ENCODE measurements at places on chromosomes 4 and X.

DNA sequence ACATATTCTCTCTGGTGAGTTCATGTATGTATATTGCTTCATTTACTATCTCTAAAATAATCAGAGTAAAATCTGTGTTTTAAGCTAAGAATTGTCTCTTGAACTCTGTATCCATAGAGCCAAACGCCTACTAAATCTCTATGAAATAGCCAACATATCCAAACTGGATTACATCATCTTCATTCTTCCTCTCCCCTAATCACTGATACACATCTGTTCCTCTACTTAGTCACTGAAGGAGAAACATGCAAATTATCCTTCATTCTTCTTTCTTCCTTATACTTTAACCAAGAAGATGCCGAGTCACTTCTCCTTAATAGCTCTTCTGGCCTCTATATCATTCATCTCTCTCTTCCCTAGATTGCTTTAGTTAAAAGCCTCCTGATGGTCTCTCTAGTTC, 630.4 kb upstream of the FTHL17 start:
- DNase-seq, result no peak

DNA sequence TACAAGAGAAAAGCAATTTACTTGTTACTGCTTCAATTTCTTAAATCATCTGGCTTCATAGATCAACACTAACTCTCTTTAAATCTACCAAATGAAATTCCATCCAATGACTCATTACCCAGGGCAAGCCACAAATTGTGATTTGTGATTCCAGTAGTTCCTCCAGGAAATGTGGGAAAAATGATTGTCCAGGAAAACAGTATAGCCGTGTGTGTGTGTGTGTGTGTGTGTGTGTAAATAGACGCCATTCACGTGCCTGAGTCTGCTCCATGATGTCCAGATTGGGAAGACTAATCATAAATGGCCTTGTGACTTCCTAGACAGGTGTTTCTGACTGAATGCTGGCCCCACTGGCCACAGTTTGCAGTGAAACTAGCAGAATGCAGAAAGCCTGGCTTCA, 121.3 kb downstream of the HS6ST2 start:
- DNase-seq, result peak; percentile 45

DNA sequence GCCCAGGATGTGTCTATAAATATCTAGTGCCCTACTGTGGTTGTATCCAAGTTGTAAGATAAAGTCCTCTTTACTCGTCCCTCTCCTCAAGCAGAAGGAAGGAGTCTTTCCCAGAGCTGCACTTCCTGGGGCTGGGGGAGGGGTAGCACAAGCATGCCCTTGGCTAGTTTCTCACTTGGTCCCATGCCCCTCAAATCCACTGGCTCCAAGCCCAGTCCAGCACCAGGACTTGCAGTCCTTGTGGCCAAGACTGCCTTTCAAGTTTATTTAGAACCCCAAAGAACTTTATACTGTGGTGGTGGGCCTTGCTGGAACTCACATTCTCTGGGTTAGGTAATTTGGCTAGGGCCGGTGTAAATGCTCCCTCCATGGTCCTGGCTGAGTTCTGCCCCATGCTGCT, 43.2 kb upstream of the SLC10A4 start:
- DNase-seq, result peak; percentile 13

DNA sequence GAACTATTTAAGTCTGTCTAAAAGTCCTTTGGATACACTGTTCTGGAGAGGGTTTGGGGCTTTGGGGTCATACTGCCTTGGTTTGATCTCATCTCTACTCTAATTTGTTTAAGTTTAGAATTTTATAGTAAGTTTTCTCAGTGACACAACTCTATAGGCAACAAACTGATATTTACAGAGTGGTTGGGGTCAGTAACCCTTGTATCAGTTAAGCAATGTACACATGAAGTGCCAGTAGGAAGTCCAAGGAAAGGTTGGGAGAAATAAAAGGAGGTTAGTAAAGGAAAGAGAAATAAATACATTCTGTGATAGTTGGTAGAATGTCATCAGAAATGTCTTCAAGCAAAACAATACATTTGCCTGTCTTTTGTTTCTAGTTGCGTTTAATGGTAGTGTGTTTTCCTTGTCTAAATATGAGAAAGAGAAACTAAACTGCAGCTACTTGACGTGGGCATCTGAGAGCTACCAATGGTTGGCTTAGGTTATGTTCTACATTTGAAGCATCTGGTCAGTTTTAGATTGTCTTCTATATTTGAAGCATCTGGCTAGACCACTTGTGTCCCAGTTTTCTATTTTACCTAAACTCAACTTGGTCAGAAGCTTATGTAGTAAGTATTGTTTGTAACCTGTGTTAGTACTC, 6.9 kb downstream of the ATP7A start:
- no peak for DNase-seq

- peak; percentile 66 for DNase-seq
Measured at GRCh38 chr4:1644891-1645657, 39.0 kb downstream of the FAM53A start.

- no peak for DNase-seq
Measured at GRCh38 chrX:86078650-86079049, 31.3 kb upstream of the CHM start.

- DNase-seq, result no peak
Measured at GRCh38 chrX:21354725-21355124, 19.5 kb upstream of the CNKSR2 start.

DNA sequence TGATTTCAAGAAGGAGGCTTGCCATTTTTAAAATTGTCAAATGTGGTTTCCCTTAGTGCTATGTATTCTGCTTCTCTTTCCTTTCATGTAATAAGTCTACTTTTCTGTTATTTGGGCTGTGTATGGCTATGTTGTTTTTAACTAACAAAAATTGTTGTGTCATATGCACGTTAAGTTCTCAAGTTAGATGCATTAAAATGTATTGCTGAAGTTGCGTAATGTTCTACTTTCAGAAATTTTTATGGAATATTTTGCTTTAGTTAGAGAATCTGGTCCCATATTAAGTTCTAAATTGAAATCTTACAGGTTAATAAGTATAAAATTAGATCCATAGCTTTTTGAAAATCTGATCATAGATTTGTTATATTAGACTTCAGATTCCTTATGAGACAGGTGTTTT, 133.2 kb downstream of the TLL1 start:
- no peak for DNase-seq

DNA sequence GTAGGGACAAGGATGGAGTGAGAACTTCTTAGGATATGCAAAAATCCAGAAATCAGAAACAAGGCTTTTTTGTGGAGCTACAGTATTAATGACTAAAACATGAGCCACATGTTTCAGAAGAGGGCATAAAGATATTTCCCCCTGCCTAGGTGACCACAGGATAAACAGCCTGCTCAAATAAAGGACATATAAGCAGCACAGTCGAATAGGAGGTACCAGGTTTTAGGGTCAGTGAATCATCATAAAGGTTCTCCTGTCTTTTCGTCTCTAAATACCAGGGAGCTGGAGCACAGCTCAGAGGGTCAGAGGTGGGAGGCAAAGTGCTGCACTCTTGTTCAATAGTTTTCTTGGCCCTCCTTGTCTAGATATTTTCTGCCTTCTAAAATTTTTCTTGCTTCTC, 211.9 kb upstream of the HS3ST1 start:
- no peak for DNase-seq

All from spinal cord (tissue), 10 donors.